ENCODE measurements at places on chromosomes 5 and 9. TPM values are rescaled to one million over a fixed set of nuclear protein-coding genes. Genes with fewer than 3 reads are reported as not detected.

Gene IL7R
- 13.6 TPM for total RNA-seq

Gene SLC36A2
- total RNA-seq, result not detected

Gene BTNL3
- not detected for total RNA-seq

Gene SPAG8
- total RNA-seq, result 7.1 TPM

Gene ANKRD55
- total RNA-seq, result 0.22 TPM

Gene GABRA1
- not detected for total RNA-seq

DNA sequence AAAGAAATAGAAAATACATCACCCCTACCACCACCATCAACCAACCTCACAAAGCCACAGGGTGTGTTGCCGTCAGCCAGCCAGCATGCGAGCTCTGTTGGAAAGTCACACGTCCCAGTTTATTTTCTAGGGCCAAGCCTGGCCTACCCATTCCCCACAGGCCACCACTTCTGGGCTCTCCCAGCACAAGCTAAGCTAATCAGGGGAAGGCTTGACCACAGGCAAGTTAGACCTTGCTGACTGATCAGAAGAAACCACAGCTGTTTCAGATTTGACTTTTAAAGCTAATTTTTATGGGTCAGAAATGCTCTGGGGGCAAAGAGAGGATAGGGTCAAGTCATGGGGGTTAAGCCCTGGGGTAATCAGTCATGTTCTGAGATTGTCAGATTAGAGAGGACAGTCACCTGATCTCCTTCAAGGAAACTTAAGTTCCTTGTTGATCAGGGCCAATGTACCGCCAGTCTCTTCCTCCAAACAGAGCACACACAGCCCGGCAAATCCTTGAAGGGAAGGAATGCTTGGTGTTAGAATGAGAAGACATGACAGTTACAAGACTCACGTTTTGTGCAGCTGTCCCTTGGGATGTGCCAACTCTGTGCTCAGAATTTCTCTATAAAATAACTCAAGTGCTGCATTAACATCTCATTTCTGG is 7.6 kb downstream of the SHB start:
- no peak overlapping the region for H3K27ac ChIP-seq
- no peak overlapping the region for H3K4me3 ChIP-seq
- peaks cover 24% of the 10 kb centered on the region for H3K4me1 ChIP-seq
- no peak for DNase-seq
- H3K27me3 ChIP-seq, result no peaks in the 10 kb centered on the region

DNA sequence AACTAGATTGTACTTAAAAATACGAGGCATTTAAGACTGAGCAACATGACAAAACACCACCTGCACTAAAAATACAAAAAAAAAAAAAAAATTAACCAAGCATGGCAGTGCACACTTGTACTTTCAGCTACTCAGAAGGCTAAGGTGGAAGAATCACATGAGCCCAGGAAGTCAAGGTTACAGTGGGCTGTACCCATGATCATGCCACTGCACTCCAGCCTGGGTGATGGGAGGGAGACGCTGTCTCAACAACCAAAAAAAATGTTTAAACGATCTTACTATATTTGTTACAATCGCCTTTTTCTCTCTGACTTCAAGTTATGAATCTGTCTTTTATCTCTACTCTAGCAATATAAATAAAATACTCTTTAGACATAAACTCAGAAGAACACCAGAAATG is 1454.3 kb downstream of the MAT2B start:
- peak; percentile 62 for DNase-seq
- H3K27me3 ChIP-seq, result no peaks in the 10 kb centered on the region
- H3K27ac ChIP-seq, result peak overlapping the region; percentile 9

GRCh38 chr5:96079075-96079474 is 117.4 kb upstream of the ELL2 start:
- no peak for DNase-seq
- H3K4me1 ChIP-seq, result no peaks in the 10 kb centered on the region
- H3K27me3 ChIP-seq, result no peaks in the 10 kb centered on the region
- no peaks in the 10 kb centered on the region for H3K36me3 ChIP-seq
- no peak overlapping the region for H3K4me3 ChIP-seq
- H3K27ac ChIP-seq, result no peak overlapping the region

GRCh38 chr9:112140936-112141335 is 34.2 kb downstream of the SUSD1 start:
- H3K27me3 ChIP-seq, result no peaks in the 10 kb centered on the region
- no peak overlapping the region for H3K4me3 ChIP-seq
- H3K36me3 ChIP-seq, result no peaks in the 10 kb centered on the region
- no peak for DNase-seq
- H3K27ac ChIP-seq, result no peak overlapping the region

GRCh38 chr9:69027355-69028097 is 8.0 kb upstream of the FXN start:
- peak; percentile 17 for DNase-seq
- no peaks in the 10 kb centered on the region for H3K36me3 ChIP-seq
- H3K27ac ChIP-seq, result no peak overlapping the region

DNA sequence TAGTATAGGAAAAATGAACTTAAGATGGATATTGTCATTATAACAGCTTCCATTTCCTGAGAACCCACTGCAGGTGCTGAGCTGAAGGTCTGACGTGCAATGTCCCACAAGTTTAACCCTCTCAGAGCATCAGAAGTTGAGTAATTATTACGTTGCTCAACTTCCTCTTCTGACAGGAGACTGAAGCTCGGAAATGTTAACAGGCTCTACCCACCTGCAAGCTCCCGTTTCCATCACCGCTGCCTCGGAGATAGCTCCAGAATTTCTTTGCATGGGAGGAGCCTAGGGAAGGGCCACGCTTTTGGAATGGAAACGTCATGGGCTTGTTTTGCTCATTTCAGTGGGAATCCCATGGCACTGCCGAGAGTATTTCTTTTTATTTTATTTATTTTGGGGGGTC is 1.0 kb upstream of the NTMT1 start:
- peaks cover 41% of the 10 kb centered on the region for H3K4me1 ChIP-seq
- H3K27ac ChIP-seq, result no peak overlapping the region
- H3K36me3 ChIP-seq, result no peaks in the 10 kb centered on the region
- no peak for DNase-seq

- DNase-seq, result no peak
- no peak overlapping the region for H3K27ac ChIP-seq
- H3K27me3 ChIP-seq, result no peaks in the 10 kb centered on the region
Observed at GRCh38 chr5:160327818-160328217, 15.5 kb upstream of the CCNJL start.

- H3K27me3 ChIP-seq, result no peaks in the 10 kb centered on the region
- H3K4me3 ChIP-seq, result no peak overlapping the region
- H3K36me3 ChIP-seq, result peaks cover 35% of the 10 kb centered on the region
- H3K27ac ChIP-seq, result no peak overlapping the region
- no peaks in the 10 kb centered on the region for H3K4me1 ChIP-seq
Observed at GRCh38 chr9:113160571-113160970, 9.8 kb downstream of the SLC31A2 start.

DNA sequence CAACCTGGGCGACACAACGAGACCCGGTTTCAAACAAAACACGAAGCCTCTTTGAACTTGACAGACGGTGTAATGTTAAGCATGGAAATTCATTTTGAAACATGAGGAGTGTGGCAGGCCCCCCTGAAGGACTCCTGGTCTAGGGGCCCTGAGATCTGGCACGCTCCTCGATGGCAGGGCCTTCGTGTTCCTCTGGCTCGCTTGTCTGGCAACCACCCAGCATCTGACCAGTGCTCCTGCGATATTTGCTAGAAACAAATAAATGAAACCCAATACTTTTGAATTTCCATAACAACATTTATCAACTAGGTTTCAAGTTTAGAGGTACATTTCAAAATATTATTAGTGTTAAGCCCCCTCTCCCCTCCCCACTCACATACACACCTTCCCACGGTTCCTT is 193.0 kb downstream of the ERCC6L2 start:
- H3K27me3 ChIP-seq, result no peaks in the 10 kb centered on the region
- peak overlapping the region; percentile 84 for H3K27ac ChIP-seq
- no peak overlapping the region for H3K4me3 ChIP-seq
- peak; percentile 89 for DNase-seq
- no peaks in the 10 kb centered on the region for H3K36me3 ChIP-seq

GRCh38 chr5:76805821-76806505 is 12.9 kb upstream of the F2RL1 start:
- no peak for DNase-seq
- H3K36me3 ChIP-seq, result no peaks in the 10 kb centered on the region
- H3K27ac ChIP-seq, result peak overlapping the region; percentile 73
- H3K27me3 ChIP-seq, result no peaks in the 10 kb centered on the region

DNA sequence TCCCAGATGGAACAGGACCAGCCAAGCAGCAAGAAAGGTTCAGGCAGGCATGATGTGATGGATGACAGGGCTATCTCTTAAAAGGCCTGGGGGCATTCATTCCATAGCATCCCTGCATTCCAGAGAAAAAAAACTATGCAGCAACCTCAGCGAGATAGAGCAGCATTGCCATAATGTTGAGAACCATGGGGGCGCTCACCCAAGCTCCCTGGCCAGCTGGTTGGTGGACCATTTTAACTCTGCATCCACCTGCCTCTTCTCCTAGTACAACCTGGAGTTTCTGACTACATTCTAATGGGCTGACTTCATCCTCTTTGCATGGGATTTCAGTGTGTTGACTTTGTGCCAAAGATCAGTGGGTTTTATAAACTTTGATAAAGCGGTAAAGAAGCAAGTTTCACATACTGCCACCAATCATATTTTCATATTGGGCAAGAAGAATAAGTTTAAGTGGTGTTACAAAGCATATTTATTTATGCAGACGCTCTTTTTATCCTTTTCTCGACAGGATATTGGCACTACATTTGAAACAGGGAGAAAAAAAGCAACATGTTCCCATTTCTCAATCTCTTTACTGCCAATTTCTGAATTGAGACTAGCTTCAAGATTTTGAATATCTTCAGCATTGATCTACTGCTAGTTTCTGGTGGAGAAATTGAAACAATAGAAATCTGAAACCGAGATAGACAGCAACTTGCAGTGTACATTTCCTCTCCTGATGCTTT is 378.3 kb upstream of the WWC1 start:
- H3K27ac ChIP-seq, result no peak overlapping the region
- no peaks in the 10 kb centered on the region for H3K27me3 ChIP-seq
- H3K36me3 ChIP-seq, result no peaks in the 10 kb centered on the region
- DNase-seq, result no peak

DNA sequence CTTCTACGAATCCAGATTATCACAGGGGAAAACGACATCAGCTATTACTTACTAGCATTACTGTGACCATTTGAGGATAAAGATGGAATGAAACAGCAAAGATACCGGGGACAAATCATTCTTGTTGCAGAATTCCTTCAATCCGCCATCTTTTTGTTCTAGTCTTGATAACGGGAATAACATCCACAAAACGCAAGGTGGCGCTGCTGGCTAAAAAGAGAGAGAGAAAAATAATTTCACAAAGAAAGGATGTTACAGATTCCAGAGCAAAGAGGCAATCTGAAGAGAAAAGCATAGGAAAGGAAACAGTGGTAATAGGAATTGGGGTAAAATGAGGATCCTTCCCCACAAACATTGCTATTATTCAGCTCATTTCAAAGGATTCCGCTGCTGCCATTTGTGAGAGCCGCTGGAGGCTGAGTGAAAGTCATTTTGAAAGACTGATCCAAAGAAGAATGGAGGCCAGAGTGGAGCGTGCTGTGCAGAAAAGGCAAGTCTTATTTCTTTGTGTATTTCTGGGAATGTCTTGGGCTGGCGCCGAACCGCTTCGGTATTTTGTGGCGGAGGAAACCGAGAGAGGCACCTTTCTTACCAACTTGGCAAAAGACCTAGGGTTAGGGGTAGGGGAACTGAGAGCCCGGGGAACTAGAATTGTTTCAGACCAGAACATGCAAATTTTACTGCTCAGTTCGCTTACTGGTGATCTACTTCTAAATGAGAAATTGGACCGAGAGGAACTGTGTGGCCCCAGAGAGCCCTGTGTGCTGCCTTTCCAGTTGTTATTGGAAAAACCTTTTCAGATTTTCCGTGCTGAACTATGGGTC is at the start of gene PCDHB7:
Gene PCDHB7 (plus strand): TSS at position 264 of the 824 bp plus-strand sequence. CDS start 192 bp downstream, at position 456.
- H3K27me3 ChIP-seq, result no peaks in the 10 kb centered on the region
- peak; percentile 4 for DNase-seq
- H3K4me3 ChIP-seq, result no peak within 1 kb of the TSS
- no peak within 1 kb of the TSS for H3K27ac ChIP-seq
- H3K36me3 ChIP-seq, result no peaks in the 10 kb centered on the region

GRCh38 chr5:159645179-159645846 is 271.0 kb upstream of the ADRA1B start:
- H3K36me3 ChIP-seq, result no peaks in the 10 kb centered on the region
- DNase-seq, result no peak
- no peak overlapping the region for H3K27ac ChIP-seq
- H3K4me1 ChIP-seq, result no peaks in the 10 kb centered on the region
- H3K4me3 ChIP-seq, result no peak overlapping the region

GRCh38 chr5:169190849-169191248 is 110.1 kb downstream of the SLIT3 start:
- no peak for DNase-seq
- H3K4me3 ChIP-seq, result no peak overlapping the region
- no peaks in the 10 kb centered on the region for H3K27me3 ChIP-seq

GRCh38 chr5:176458904-176459561 is 10.8 kb downstream of the FAF2 start:
- H3K27ac ChIP-seq, result no peak overlapping the region
- H3K27me3 ChIP-seq, result no peaks in the 10 kb centered on the region
- DNase-seq, result peak; percentile 10
- H3K4me1 ChIP-seq, result peaks cover 5% of the 10 kb centered on the region
- H3K36me3 ChIP-seq, result no peaks in the 10 kb centered on the region

DNA sequence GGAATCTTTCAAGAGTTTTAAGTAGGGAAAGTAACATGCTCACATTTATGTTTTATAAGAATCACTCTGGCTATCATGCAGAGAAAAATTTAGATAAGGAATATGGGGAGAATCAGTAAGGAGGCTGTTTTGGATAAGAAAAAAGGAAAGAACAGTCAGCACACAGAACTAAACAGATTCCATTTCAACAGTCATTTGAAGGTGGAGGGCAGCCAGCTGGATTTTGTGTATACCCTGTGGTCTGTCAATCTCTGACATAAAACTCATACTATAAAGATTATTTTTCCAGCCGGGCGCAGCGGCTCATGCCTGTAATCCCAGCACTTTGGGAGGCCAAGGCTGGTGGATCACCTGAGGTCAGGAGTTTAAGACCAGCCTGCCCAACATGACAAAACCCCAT is 64.2 kb downstream of the PCA3 start:
- DNase-seq, result no peak
- H3K4me1 ChIP-seq, result no peaks in the 10 kb centered on the region
- no peaks in the 10 kb centered on the region for H3K27me3 ChIP-seq
- H3K4me3 ChIP-seq, result no peak overlapping the region
